ENCODE measurements at places on chromosomes 7 and 10.

GRCh38 chr7:55413442-55413841 lies 48.3 kb downstream of the LANCL2 start:
- DNase-seq = no peak

DNA sequence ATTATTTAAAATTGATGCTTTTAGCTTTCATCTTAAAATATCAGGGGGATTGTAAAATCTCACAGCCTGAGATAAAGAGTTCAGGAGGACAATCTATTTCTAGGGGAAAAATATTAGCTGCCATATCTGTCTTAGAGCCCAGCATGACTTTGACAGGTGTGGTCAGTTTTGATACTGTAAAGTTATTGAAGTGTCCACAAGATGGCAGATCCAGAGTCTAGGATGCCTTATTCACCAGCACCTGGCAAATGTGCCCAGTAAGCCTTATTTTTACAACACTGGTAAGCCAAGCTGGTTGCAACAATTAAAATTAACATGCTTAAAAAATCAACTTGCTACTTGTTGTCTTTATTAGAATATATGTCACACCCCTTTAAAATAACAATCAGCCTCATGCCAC lies 579.3 kb downstream of the SH2D4B start:
- DNase-seq = no peak

GRCh38 chr7:11573128-11573750 lies 258.8 kb downstream of the THSD7A start:
- no peak for DNase-seq

DNA sequence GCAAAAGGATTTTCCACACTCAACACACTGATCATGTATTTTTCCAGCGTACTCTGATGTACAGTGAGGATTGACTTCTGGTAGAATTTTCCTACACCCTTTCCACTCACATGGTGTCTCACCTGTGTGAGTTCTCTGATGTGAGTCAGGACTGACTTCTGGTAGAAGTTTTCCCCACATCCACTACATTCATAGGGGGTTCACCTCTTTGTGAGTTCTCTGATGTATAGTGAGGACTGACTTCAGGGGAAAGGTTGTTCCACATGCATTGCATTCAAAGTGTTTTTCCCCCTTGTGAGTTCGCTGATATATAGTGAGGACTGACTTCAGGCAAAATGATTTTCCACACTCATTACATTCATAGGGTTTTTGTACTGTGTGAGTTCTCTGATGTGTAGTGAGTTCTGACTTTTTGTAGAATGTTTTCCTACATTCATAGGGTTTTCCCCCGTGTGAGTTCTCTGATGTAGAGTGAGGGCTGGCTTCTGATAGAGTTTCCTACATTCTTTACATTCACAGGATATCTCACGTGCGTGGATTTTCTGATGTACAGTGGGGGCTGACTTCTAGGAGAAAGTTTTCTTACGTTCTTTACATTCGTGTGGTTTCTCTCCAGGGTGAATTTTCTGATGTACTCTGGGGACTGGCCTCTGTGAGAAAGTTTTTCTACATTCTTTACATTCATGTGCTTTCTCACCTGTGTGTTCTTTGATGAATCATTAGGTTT lies 146.5 kb downstream of the GLRX3 start:
- DNase-seq = no peak

DNA sequence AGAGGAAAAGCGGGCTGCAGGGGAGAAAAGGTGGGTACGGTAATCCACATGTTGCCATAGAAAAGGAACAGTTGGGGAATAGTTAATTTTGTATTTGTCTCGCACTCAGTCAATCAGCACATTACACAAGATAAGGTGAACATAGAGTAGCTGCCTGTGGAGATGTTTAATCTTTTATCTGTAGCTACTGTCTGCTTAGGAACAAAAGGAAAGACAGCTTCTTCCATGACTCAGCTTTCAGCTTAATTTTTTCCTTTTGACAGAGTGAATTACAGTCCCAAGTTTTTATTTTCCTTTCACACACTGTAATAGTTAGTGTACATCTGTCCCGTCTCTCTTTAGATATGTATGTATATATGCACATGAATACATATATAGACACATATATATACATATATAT lies 39.3 kb upstream of the PODXL start:
- DNase-seq = no peak

- peak; percentile 46 for DNase-seq
These were observed 207.5 kb downstream of the CUX1 start for GRCh38 chr7:102024769-102025391.

DNA sequence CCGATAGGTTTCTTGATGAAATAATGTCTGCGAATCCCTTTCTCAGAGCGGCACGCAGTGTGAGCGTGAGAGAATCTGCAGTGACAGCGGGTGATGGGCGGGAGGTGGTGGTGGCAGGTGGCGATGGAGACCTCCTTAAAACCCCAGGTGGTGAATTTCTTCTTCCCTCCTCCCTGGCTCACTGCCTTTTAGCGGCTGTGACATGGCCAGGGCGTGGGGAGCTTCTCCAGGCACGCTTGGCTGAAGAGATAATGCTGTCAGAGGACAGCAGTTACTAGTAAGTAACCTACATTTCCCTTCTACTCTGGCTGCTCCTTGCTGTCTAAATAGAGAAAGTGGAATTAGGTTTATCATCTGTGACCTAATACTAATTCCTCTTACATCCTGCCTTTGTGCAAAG lies 141.4 kb upstream of the INSYN2A start:
- DNase-seq = no peak

DNA sequence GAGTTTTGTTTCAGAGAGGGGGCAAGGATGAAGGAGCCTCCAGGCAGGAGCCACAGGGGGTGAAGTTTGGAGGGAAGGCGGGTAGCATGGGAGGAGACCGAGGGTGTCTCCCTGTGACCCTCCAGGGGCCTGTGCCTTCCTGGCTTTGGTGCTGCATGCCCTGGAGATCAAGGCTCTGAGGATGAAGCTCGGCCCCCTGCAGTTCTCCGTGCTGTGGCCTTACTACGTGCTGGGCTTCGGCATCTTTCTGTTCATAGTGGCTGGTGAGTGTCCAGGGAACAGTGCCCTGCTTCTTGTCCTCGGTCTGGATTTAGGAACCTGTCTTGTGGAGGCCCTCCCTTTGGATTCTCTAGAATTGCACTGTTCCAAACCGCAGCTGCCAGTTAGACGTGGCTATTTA lies 9.2 kb upstream of the ZSCAN25 start:
- DNase-seq = no peak

DNA sequence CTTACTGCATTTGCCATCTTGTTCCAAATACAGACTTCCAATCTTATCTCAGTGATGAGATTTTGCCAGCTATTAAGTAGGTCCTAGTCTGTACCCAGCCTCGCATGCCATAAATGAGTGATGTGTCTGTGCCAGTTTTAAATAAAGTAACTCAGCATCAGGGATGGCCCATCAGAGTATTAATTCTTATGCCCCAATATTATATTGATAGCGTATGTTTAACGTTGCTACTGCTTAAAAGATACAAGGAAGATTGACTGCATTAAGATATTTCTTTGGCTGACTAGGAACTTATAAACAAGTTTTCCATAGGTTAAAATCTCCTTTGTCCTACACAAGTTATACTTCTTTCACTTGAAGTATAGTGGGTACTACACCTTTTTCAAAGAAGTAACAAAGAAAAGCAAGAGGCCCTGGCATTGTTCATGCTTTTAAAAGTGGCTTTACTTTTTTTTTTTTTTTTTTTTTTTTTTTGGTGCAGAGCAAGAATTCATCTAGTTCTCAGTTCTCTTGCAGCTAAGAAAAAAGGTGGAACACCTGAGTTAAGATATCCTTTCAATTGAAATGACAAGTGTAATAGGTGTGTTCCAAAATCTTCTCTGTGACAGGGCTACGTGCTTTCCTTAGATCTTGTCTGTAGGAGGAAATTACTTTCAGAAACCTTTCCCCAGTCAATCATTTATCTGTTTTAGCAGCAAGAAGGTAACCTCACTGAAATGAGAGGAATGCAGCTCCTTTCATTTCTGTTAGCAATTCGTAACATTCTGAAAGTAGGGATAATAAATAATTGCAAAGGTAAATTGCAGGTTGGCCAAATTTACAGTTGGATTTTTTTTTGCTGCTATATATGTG lies 245.0 kb downstream of the CELF2 start:
- no peak for DNase-seq

DNA sequence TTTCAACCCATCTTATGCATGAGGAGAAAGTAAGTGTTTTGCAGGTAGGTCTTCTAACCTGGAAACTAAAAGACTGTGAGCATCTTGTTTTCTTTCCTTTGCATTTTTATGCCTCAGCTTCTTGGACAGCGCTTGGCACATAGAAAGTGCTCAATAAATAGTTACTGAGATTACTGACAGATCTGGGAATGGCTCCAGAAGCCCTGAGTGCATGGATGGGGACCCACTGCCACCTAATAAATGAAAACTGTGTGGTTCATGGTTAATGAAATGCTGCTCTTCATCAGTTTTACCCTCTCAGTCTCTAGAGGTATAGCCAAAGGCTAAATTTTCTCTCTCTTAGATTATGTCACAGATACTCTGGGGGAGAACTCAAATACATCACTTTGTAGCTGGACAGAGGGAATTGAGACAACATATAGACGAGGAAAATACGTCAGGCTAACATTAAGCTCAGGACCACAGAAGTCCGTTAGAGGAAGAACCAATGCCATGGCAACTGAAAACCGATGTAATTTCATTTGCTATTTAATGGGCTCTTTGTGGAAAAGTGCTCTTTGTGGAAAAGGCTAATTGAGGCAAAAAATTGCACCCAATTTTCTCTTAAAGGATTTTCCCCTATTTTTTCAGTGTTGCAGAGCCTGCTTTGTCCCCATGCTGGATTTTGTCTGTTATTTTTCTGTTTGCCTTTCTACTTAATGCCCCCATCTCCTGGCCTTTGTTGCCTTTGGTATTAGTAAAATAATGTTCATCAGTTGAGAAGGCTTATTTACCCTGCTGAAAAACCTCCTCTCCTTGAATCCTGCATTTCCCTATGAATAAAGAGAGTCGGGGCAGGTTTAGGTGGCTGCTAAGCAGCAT lies 17.8 kb downstream of the ASB4 start:
- DNase-seq = no peak

GRCh38 chr7:66627881-66628360 lies 760 bp upstream of the KCTD7 start:
- peak; percentile 66 for DNase-seq

DNA sequence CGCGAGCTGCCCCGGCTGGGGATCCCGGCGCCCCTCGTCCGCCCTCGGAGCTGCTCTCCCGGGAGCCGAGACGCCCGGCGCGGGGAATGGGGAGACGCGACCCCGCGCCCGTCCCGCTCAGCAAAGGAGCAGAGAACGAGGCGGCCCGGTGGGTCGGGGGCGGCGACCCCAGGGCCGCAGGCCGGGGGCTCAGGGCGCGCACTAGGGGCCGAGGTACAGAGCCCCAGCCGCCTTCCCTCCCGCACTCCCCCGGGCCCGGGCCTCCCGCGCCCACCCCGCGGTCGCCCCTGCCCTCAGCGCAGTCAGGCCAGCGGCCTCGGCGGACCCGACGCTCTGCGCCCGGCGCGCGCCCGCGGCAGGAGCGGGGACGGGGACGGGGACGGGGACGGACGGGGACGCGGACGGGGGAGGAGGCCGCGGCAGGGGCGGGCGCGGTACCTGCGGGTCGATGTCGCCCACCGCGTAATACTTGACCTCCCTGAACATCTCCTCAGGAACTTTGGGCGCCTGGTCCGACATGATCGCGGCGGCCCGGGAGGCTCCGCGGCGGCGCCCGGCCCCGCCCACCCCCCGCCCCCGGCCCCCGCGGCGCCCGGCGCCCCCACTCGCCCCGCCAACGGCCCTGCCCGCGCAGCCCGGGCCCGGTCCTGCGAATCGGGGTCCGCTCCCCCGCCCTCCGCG lies 373 bp downstream of the PAXIP1 start:
- peak; percentile 80 for DNase-seq

DNA sequence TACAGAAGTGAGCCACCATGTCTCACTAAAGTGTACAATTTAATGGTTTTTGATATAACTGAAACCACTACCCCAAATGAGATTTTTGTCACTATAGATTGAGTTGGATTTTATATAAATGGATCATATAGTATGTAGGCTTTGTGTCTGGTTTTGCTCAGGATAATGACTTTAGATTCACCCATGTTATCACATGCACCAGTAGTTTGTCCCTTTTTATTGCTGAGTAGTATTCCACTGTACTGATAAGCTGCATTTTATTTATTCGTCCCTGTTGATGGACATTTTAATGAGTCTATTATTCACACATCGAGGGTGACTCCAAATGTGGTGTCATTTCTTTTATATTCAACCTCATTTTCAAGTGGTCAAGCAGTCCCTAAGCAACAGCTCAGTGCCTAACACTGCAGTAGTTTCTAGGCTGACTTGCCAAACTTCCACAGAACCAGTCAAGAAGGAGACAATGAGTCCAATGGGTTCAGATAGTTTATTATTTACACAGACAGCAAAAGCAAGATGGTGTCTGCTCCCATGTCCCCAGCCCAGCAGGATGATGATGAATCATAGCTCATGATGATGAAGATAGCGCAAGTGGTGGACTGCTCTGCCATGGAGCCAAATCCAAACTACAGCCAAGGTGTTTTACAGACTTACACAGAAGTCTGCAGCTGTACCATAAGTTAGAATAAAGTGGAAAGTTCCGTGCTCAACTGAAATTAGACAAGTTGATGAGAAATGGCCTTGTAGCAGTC lies 6.6 kb upstream of the FMC1 start:
- DNase-seq = no peak

DNA sequence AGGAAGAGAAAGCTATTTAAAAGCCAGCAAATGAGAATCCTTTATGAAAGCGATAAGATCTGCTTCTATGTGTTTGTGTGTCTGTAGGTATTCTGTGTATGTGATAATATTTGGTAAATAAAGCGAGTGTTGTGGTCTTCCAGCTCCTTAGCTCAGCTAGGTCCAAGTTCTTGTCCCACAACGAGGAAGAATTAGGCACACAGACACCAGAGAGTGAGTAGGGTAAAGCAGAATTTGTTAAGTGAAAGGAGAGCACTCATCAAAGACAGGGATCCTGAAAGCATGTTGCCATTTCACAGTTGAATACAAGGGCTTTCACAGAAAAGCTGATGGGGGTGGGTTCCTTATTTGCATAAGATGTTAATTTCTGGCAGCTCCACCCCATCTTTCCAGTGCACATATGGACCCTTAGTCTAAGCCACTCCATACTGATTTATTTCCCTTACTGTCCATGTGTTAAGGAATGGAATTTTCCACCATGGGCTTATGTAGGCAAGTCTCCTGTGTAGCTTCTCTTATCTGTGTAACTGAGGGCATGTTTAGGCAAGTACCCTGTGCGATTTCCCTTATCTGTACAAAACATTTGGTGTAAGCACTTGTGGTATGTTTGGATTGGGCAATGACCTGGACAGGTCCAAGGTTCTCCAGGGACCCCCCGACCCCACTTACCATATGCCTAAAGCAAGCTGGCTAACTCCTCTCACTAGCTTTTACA lies 165.9 kb upstream of the VIPR2 start:
- no peak for DNase-seq

- DNase-seq = no peak
These were observed 157.3 kb downstream of the NOC3L start for GRCh38 chr10:94205396-94205831.

DNA sequence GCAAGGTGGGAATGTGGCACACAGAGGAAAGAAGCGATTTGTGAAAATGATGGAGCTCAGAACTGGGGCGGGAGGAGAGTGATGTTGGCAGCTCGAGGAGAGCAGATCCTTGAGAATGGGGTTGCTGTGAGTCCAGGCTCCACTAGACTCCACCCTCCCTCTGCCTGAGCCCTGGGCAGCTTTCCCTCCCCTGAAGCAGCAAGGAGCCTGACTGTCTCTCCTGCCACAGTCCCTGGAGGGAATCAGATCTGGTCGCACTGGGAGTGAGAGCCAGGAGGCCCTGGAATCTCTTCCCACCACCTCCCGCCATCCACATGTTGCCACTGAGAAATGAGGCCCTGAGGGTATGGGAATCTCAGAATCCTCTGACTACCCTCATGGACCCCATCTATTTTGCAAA lies 362.7 kb downstream of the PLXNA4 start:
- no peak for DNase-seq

- no peak for DNase-seq
These were observed 59.7 kb downstream of the HACD1 start for GRCh38 chr10:17557459-17557858.
